ENCODE measurements at places on chromosomes 4 and X. TPM values are rescaled to one million over a fixed set of nuclear protein-coding genes. Genes with fewer than 3 reads are reported as not detected.

- no peak for DNase-seq
Observed at GRCh38 chr4:47717188-47717587, 120.7 kb downstream of the CORIN start.

- no peak for DNase-seq
Observed at GRCh38 chr4:7461230-7461629, 26.5 kb upstream of the PSAPL1 start.

DNA sequence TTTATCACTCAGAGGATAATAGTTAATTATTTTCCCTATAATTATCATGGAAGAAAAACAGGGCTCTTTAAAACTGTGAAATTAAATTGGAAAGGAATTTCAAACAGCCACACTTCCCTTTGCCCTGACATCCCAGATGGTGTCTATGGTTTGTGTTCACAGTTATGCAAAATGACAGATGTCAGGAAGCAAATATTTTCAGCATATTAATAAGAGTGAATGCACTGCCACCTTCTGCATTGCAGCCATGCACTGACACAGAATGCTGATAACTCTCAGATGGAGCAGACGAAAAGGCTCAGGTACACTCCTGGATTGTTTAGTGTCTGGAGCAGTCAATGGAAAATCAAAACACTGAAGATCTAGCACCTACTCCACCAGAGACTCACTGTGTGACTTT, 57.6 kb downstream of the RWDD4 start:
- DNase-seq = no peak

DNA sequence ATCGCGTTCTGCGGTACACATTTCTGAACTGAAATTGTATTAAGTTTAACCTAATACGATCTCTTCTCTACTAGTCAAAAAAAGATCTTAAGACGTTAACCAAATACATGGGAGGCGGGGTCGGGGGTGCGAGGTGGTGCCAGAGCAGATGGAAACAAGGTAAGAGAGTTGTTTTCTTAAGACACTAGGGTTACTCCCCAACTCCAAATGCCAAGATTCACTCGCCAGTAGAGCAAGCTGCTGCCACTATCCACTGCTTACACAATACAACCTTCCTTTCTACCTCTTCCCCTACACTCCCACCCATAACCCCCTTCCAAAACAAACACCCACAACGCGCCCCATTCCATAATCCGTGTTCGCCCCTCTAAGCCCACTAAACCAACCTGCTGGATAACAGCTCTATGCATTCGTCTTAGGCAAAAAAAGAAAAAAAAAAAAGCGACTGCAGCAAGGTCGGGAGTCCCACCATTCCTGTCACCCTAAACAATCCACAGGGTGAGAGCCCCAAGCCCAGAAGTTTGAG, 1.3 kb downstream of the LCORL start:
- DNase-seq = peak; percentile 30

The CXCL11 gene
- not detected for polyA plus RNA-seq

The XG gene
- polyA plus RNA-seq = 1.9 TPM

The MTNR1A gene
- not detected for polyA plus RNA-seq
